SIG-M5 (cell line): ENCODE measurements at places on chromosomes 11 and 22.

DNA sequence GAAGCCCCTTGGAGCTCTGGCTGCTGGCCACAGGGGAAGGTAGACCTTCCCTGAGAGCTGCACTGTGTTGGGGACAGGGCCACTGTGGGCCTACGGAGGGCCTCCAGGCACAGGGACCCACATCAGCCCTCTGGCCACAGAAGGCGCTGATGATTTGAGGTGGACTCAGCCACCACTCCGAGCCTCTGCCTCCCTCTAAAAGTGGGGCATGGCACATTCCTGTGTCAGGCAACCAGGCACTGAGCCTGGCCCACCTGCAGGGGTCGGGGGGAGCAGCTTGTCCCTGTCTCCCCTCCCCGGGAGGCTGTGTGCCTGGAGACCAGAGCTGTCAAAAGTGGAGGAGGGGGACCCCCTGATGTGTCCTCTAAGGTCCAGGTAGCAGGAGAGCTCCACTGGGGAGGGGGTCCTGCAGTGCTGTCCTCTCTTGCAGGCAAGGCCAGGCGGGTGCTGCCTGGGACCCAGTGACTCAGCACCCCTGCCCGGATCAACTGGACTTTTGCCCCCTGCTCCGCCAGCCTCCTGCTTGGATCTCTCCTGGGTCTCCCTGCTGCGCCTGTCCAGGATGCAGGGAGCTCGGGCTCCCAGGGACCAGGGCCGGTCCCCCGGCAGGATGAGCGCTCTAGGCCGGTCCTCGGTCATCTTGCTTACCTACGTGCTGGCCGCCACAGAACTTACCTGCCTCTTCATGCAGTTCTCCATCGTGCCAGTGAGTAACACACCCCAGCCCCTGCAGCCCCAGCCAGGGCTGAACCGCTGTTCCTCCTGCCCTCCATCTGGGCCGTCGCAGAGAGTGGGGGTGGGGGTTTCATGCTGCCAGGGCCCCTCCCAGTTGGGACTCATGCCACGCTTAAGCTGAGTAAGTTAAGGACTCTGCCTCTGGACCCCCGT lies 17.5 kb upstream of the CDKN1C start:
- no peak for DNase-seq

- DNase-seq, result no peak
These were observed 71.5 kb upstream of the SLC22A12 start for GRCh38 chr11:64519541-64519940.

DNA sequence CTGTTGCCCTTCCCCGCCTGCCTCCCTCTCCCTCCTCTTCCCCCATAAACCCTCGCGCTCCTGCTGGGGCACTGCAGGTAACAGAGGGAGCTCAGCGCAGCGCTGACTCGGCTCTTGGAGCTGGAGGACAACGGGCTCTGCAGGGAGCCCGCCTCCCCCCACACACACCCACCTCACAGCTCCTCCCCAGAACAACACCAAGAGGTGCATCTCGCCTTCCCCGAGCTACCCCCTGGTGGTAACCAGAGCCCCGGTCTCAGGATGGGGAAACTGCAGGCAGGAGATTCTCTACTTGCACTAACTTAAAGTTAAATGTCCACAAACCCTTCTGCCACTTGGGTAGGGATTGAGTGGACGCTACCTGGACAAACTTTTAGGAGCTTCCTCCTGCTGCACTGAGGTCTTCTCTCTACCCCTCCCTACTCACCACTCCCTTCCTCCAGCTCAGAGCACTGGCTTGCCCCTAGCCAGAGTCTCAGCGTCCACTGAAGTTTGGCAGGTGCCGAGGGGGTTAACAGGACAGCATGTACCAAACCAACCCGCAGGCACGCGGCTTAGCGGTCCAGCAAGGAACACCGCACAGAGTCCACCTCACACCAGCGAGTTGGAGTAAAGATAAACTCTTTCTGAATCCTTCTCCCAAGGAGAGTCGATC lies 4.0 kb upstream of the SCN4B start:
- no peak for DNase-seq

DNA sequence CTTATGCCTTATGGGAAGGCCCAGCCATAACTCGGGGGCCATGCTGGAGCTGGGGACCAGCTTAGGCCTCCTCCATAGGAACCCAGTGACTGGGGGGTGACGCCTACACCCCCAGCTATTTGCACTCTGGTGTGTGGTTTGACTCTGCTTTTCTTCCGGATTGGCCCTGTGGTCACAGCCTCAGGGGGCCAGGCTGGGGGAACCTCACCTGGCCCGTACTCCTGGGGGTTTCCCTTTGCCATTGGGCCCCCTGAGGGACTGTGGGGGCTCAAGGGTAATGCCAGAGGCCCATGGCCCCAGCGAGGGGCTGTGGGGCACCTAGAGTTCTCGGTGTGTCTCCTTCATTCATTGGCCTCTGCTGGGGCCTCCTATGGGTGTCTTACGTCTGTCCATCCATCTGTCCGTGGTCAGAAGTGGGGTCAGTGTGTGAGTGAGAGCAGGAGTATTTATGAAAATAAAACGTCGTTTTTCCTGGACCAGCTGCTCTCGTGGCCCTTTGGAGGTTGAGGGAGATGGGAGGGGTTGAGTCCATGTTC lies 6.3 kb upstream of the SH3BP1 start:
- DNase-seq, result no peak

- DNase-seq, result no peak
These were observed 68.0 kb downstream of the RSF1 start for GRCh38 chr11:77752516-77752915.

DNA sequence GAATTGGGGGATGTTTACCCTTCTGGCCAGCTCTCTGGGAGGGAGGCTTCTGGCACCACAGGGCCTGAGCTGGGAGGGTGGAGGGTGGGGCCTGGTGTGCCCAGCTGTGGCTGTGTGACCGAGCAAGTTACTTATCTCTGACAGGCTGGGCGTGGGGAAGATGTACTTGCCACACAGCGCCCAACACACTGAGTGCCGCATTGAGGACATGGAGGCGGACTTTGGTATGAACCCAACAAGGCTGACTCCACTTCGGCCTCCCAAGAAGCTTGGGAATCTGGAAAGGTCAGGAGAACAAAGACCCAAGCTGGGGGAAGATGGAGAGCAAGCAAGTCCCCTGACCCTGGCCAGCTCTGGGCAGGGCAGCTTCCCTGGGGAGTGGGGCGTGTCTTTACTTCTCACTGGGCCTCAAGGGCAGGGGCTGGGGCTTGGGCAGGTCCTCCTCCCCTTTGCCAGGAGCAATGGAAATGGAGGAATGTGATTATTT lies 2.4 kb upstream of the MGAT3 start:
- no peak for DNase-seq

GRCh38 chr22:33512908-33513307 lies 407.4 kb downstream of the LARGE1 start:
- DNase-seq, result no peak

DNA sequence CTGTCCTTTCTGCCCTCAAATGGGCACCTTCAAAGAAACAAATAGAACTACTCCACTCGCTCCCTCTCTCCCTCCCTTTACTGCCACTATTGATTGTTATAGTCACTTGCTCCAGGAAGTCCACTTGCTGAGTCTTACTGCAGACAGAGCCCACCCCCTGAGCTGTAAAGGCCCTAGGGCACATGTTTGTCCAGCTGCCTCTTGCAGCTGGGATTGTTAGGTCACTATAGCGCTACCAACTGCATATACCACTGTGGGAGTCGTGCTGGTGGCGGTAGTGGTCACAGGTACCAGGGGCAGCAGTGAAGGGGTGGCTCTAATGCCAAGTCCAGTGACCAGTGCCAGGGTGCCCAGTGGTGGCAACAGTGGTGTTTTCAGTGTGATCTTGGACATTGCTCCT lies 4.4 kb upstream of the SREBF2 start:
- no peak for DNase-seq

- DNase-seq, result no peak
These were observed 31.0 kb upstream of the ACCSL start for GRCh38 chr11:44016546-44017442.

- no peak for DNase-seq
These were observed 6.8 kb downstream of the ZDHHC8 start for GRCh38 chr22:20138417-20138738.

DNA sequence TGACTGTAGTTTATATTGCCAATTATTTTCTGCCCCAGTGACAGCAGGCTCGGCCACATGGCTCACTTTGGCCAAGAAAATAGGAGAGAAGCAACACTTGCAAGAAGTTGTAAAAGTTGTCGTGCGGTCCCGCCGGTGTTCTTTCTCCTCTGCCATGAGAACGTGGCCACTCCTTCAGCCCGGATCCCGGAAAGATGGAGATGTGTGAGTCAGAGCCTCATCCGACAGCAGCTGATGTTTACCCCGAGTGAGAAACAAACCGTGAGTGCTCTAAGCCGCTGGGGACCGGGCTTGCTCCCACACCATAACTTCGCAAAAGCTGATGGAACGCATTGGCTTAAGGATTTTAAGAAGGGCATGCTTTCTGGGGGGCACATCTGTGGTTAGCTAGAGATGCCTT lies 157.0 kb downstream of the CACNA1I start:
- no peak for DNase-seq

DNA sequence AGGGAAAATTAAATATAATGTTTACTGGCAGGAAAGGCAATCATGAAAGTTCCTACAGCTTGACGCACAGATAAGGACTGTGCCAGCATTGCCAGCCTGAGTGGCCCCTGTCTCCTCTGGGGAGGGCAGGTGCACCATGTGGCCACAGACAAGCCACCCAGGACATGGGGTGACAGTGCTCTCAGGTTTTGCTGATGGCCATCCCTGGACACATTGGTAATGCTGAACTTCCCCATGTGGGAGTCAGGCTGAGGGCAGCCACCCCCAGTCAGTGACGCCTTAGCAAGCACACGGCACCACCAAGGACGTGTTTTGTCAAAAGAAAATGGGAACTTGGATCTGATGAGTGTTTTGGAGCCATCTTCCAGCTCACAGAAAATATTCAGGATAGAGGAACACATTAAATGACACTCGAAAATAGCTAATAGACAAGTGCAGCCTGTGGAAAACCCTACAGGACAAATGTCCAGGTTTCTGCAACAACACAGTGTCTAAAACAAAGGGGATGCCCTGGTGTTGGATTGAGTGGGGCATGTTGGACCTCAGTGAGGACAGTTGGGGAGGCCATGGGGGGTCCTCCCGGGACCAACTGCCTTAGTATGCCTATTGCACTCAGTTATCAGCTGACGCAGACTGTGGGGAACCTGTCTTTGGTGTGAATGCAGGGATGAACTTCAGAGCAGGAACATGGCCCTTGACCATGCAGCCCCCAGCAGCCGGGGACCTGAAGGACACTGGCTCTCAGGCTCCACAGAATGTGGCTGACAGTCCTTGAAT lies 1450.5 kb downstream of the BRD1 start:
- no peak for DNase-seq

GRCh38 chr11:134413826-134414731 lies 2.0 kb upstream of the B3GAT1 start:
- no peak for DNase-seq

DNA sequence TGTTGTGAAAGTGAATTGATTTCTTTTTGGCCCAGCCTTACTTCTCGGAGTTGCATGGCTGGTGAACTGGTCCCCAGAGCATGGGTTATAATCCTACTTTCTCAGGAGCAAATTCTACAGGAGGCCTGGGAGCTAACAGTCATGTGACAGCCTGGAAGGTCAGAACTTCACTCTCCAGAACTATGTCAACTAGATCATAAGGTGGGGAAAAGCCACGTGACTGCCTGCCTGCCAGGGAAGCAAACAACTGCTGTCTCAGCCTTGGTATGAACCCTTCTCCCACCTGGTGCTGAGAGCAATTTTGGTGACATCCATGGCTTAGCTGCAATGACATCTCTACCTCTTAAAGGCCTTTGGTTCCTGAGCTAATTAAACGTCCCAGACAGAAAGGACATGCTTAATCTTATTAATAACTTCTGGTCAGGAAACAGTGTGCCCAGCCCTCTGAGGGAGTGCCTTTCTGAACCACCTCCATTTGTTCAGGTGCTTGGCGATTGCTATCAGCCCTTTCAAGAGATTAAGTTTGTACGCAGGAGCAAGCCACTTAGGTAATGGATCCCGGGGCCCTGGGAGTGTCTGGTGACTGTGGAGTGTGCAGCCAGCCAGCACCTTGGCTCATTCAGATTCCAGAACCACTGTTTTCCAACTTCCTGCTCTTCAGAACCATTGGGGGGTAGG lies 1.4 kb upstream of the CREB3L1 start:
- DNase-seq, result no peak

DNA sequence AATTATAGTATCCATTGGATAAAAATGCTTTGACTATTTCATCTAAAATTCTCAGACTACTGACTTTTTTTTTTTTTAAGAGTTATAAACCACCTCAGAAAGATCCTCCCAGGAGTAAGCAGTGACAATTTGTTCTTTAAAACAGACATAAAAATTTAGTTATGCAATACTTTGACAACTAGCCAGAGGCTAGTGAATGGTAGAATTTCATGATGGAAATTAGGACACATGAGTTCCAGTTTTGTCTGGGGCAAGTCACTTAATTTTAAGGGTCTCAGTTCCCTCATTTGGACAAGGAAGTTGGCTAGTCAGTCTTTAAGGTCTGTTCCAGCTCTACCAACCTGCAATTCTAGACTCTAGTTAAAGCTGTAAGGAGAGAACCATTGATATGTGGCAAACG lies 2.9 kb downstream of the IL18 start:
- no peak for DNase-seq

GRCh38 chr11:111765320-111765983 lies 737 bp downstream of the PPP2R1B start:
- DNase-seq, result no peak

GRCh38 chr11:77127920-77128691 lies at the start of gene MYO7A:
MYO7A (plus strand) TSS chr11:77128246; CDS start chr11:77130635, 2,389 bp downstream.
- no peak for DNase-seq

- DNase-seq, result no peak
These were observed 142.4 kb downstream of the APIP start for GRCh38 chr11:34773826-34774225.

- DNase-seq, result no peak
These were observed 95.8 kb downstream of the ST3GAL4 start for GRCh38 chr11:126451211-126451802.

GRCh38 chr11:47854667-47855066 lies 6.5 kb upstream of the NUP160 start:
- DNase-seq, result no peak

DNA sequence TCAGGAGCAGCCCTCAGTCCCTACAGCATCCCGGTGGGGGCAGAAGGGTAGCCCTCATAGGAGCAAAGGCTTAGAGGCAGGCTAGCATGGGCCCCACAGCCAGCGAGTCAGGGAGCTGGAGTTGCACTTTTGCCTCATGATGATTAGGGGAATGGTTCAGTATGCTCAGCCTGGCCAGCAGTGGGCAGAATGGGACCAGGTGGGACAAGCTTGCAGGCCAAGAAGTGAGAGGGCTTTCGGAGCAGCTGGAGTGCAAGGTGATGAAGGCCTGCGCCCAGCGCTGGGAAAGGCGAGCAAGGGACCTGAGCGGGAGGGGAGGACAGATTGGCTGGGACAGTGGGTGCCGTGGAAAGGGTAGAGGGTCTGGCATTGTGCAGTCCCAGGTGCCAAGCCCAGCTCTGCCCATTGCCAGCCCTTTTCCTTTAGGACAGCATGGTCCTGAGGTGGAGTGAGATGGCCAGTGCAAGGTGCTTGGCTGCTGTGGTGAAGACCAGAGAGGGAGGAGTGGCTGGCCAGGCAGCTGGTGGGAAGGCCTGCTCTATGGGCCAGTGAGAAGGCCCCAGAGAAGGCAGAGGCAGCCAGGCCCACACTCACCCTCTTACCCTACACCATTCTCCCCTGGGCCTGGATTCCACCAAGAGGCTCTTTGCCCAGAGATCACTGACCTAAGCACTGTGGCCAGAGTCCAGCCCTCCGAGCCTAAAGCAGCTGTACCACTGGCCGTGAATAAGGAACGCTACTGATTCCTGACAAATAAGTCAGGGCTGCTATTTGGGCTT lies 47.9 kb upstream of the SUSD2 start:
- no peak for DNase-seq
